ENCODE measurements at places on chromosomes 5 and 9. TPM values are rescaled to one million over a fixed set of nuclear protein-coding genes. Genes with fewer than 3 reads are reported as not detected.

Gene PDLIM4
- 63.1 TPM for total RNA-seq

Gene QRFP
- not detected for total RNA-seq

Gene TMEM252
- not detected for total RNA-seq

Gene INSL6
- not detected for total RNA-seq

Gene FAM153A
- total RNA-seq, result 0.28 TPM

Gene TNFSF8
- total RNA-seq, result not detected

Gene SLC34A3
- not detected for total RNA-seq

Gene AHRR
- 9.4 TPM for total RNA-seq

Data from endothelial cell of coronary artery (primary cell).